ENCODE measurements at places on chromosomes 13 and 19. TPM values are rescaled to one million over a fixed set of nuclear protein-coding genes. Genes with fewer than 3 reads are reported as not detected.
A peak's percentile ranks its signal among the peaks of the same experiment; 100 is the strongest.

DNA sequence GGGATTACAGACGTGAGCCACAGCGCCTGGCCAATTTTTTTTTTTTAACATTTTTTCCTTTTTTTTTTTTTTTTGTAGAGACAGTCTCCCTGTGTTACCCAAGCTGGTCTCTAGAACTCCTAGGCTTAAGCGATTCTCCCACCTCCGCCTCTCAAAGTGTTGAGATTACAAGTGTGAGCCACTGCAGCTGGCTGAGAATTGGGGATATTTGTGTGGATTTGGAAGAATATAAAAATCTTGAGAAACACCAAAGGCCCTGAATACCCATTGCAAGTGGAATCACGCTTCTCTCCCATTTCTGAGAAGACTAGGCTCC, 79.9 kb upstream of the ABCC4 start:
- no peak for DNase-seq
- H3K27me3 ChIP-seq, result no peaks in the 10 kb centered on the region
- no peak overlapping the region for H3K4me3 ChIP-seq
- no peaks in the 10 kb centered on the region for H3K36me3 ChIP-seq
- no peaks in the 10 kb centered on the region for H3K4me1 ChIP-seq

Gene TSSK6
- 2.6 TPM for total RNA-seq

- H3K27ac ChIP-seq, result no peak within 1 kb of the TSS
- H3K4me3 ChIP-seq, result peak within 1 kb of the TSS; percentile 93
- no peaks in the 10 kb centered on the region for H3K27me3 ChIP-seq
- H3K36me3 ChIP-seq, result peaks cover 16% of the 10 kb centered on the region
Measured at GRCh38 chr19:23758187-23759074, at the start of gene ZNF681. Gene ZNF681 (minus strand): TSS chr19:23758891. CDS start chr19:23758749, 142 bp downstream.

Gene RCBTB2
- total RNA-seq, result 11.5 TPM

- no peaks in the 10 kb centered on the region for H3K4me1 ChIP-seq
- DNase-seq, result no peak
- no peaks in the 10 kb centered on the region for H3K27me3 ChIP-seq
- H3K27ac ChIP-seq, result no peak overlapping the region
- H3K36me3 ChIP-seq, result peaks cover 30% of the 10 kb centered on the region
Measured at GRCh38 chr19:18174983-18175382, 1.4 kb downstream of the IFI30 start.

DNA sequence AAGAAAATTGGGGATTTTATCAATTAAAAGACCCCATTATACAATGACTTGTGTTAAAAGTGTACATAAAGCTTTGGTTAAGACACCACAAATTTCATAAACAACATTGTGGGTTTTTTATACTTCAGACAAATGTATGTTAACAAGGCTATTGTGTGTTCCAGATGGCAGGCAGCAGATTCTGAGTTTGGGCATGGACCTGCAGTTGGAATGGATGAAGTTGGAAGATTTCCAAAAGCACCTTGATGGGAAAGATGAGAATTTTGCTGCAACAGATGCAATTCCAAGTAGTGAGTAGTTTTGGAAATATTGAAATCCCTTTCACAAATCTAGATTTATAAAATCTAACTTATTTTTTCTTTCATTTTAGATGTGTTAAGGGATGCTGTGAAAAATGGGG, 25.4 kb downstream of the MPHOSPH8 start:
- DNase-seq, result no peak
- no peak overlapping the region for H3K4me3 ChIP-seq
- peaks cover 42% of the 10 kb centered on the region for H3K36me3 ChIP-seq
- no peaks in the 10 kb centered on the region for H3K27me3 ChIP-seq

- H3K36me3 ChIP-seq, result no peaks in the 10 kb centered on the region
- no peaks in the 10 kb centered on the region for H3K4me1 ChIP-seq
- DNase-seq, result no peak
- H3K4me3 ChIP-seq, result no peak overlapping the region
Measured at GRCh38 chr19:14558370-14559066, 13.3 kb downstream of the NDUFB7 start.

Gene EDNRB
- total RNA-seq, result 6.6 TPM

Gene FOXA3
- 24.9 TPM for total RNA-seq
